Natural killer cell (primary cell): ENCODE measurements at places on chromosomes 7 and 10. TPM values are rescaled to one million over a fixed set of nuclear protein-coding genes. Genes with fewer than 3 reads are reported as not detected.

- DNase-seq, result no peak
These were observed 84.6 kb downstream of the VPS50 start for GRCh38 chr7:93316730-93317129.

DNA sequence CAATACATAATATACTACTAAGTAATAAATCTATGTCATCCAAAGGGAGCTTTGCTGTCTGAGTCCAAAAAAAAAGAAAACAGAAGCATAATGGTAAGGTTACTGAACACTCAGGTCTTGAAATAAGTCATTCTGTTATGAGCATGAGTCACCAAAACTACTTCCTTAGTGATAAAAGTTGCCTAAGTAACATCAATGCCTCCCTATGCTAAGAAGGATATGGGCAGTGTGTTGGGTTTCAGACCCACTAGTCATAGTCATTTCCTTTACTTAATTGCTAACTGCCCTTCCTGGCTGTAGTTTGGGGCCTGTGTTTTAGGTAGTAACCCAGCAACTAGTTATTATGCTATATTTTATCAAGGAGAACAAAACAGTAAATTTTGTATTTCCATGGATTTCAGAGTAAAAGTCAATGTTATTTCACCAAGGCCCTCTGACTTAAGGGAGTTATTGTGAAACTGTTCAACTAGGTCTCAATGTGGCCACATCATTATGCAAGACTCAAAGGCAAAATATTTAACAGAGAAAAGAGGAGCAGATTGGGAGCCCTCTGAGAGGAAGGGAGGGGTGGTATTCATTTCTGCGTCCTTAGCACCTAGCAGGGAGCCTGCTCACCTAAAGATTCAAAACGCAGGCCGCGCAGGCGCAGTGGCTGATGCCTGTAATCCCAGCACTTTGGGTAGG is 11.7 kb upstream of the VIM start:
- no peak for DNase-seq

DNA sequence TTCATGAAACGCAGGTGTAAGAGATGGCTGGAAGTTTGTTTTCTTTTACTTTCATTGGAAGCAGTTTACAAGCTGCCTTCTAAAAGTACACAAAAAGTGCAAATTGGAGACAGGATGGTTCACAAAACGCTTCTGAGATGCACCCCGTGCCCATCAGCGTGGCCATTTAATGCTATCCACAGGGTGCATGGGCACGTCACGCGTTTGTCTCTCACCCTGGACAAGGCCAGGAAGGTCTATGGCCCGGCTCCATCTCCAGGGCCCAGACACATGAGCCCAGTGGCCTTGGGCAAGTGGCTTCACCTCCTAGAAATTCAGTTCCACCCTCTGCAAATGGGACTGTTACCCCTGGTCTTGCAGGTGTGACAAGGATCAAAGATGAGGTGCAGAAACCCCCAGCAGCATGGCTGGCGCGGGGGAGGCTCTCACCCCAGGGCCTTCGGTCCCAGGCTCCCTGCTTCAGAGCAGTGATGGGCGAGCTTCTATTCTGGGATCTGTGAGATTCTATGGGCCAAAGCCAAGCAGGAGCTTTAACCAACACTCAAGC is 60.8 kb upstream of the EBF3 start:
- DNase-seq, result no peak

DNA sequence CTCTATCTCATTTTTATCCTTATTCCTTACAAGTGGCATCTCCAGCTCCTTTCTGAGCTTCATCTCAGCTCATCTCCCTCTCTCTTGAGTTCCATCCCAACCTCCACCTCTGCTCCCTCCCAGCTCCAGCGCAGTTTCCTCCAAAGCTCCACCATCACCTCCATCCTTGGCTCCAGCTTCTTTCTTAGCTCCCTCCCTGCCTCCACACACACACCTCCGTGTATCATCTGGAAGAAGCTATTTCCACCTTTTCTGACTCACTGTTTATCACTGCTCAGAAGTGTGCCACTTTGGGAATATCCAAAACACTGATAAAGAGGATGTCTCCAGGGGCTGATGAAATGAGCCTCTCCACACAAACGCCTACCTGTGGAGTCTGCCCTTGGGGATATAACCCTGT is 481.4 kb downstream of the PTPRN2 start:
- no peak for DNase-seq

DNA sequence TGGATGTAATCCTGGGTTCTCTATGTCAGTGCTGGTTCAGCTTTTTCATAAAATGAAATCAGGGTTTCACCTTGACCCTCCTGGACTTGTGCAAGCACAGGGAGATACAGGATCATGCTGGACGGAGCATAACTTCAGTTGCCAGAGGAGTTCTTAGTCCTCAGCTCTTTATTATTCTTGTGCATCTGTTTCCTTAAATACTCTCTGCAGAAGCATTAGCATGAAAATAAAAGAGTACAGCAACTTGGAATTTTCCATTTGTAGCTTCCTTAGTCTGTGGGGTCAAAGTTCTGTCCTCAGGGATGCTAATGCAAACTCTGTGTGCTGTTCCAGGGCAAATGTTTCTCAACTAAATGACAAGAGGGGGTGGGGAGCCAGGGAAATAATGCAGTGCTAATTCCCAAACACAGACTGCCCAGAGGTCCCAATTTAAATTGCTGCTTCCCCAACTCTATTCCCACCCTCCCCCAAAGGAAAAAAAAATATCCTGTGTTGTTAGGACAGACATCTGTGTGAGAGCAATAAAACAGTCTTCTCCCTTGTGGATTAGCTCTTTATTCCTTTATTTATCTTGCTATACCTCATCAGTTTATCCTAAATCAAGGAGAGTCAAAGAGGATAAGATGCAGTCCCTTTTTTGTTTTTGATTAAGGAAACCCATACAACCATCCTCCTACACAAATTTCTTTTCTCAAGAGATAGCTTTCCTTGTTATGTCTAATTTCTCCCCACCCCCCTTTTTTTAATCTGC is 905.0 kb downstream of the LRMDA start:
- DNase-seq, result no peak

DNA sequence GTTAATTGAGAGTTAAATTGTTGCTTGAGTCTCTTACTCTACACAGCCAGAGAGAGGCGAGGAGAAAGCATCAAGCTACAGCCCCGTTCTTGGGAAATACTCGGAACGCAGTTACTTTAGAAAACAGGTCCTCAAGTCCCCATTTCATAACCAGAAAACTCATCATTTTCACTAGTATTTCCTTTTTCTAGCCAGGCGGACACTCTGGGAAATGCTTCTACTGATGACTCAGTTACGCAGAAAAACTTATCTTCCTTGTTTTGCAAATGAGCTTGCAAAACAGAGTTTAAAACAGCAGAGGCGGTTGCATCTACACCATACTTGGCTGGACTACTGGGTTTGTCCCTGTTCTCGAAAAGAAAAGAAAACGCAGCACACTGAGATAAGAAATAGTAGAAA is 111.4 kb upstream of the FGFR2 start:
- no peak for DNase-seq

DNA sequence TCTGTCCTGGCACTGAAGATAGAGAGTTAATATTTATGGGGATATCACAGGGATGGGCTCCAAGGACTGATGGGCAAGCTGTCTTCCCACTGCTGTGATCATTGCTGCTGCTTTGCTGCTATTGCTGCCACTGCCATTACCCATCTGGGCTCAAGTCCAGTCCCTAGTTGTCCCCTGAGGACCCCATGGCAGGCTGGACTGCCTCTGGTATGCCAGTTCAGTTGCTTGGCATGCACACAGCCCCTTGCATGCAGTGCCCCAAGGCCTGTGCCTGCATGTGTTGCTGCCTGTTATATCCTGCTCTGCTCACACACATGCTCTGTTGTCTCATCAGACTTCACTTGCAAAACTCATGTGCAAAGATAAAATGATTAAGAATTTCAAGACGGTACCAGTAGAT is 109.5 kb downstream of the ADRA2A start:
- no peak for DNase-seq

DNA sequence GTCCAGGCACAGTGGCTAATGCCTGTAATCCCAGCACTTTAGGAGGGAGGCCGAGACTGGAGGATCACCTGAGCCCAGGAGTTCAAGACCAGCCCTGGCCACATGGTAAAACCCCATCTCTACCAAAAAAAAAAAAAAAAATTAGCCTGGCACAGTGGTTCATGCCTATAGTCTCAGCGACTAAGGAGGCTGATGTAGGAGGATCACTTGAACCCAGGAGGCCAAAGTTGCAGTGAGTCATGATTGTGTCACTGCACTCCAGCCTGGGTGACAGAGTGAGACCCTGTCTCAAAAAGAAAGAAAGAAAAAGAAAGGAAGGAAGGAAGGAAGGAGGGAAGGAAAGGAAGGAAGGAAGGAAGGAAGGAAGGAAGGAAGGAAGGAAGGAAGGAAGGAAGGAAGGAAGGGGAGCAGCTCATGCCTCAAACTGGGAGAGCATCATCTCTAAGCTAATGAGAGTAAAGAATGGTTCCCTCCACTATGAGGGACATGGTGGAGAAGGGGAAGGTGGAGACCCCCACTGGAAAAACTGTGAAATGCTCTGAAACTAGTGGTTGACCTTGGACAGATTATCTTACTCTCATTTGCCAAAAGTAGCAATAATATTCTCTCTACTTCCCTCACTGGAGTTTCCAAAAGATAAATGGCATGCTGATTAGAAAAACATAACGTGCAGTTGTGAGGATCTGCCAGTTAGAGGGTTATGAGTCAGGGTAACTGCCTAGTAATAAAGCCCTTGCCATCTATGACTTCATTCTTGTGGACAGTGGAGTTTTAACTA is 16.8 kb downstream of the GIMAP5 start:
- no peak for DNase-seq

Gene LGI1
- not detected for total RNA-seq

DNA sequence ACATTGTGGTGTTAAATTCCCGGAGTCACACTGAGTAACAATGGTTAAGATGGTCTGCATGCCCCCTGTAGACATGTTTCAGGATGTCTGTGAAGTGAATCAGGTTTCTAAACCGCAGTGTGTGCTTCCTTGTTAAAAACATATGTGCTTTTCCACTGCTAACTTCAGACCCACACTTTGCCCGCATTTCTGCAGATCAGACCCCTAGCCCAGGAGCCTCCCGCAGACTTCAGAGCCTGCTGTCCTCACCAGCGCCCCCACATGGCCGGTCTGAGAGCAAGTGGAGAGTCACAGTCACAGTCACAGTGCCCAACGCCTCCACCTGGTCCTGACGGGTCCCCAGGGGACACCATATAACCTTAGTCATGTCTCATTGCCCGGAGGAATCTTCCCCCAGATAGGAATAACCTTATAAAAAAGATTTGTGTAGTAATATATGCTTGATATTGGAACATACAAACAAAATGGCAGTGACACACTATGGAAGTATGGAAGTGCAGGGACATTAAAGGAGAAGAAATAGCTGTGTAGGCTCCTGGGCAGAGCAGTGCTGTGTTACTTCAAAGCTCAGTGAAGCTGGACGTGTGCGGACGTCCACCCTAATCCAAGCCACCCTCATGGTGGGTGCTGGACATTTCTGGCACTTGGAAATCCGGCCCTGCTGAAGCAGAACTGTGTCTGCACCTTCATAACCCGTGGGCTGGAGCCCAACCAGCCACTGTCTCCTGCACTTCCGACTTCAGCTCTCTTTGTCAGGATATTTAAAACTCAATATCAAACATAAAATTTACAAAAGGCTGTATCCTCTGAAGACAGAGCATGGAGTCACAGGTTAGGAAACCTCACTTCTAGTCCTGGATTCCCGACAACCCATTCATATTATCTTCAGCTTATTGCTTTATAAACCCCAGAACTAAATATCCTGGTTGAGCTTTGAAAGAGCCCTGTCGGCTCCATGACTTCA is 29.0 kb downstream of the GSTO2 start:
- no peak for DNase-seq

DNA sequence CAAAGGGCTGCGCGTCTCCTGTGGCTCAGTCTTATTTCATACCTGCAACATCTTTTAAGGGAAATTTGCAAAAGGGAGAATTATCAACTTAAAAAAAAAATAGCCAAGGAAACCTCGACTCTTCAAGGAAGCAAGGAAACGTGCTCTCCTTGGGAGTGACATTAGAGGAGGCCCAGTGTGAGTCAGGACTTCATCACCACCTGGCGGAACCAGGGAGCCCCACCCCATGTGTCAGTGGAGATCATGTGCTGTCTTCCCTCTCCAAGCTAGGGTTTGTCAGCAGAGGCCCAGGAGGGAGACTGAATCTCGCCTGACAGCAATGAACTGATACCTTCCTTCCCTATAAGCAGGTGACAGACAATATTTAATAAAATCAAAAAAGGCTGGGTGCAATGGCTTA is 28.9 kb downstream of the POR start:
- no peak for DNase-seq

- no peak for DNase-seq
These were observed 13.7 kb upstream of the MAP3K8 start for GRCh38 chr10:30420266-30420665.

Gene HTR5A
- not detected for total RNA-seq

Gene TEX47
- not detected for total RNA-seq

Gene PALD1
- total RNA-seq, result not detected

DNA sequence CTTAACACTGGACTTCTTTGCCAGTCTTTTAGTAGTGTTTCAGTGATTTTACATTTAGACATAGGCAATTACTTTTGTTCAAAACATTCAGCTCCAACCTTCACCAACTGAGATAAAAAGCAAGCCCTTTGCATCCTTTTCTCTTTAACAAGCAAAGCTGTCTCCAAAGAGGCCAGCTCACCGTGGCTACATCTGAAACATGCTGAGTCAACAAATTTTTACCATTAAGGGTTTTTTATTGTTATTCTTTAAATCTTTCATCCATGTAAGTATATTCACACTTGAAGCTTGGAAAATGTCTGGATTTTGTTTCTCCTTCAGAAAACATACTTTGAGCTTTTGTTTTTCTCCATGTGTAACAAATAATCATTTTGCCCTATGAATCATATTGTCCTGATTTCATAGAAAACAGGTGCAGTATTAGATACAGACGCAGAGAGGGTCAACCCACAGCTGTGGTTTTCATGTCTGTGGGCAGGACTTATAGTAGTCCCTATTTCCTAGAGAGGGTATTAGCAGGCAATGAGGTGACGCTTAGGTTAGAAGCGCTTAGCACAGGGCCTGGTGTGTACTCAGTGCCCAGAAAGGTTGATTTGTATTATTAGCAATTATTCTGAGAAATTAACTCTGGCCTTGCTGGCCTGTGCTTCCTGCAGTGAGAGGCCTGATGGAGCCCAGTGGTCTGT is 99.5 kb downstream of the MKI67 start:
- no peak for DNase-seq

DNA sequence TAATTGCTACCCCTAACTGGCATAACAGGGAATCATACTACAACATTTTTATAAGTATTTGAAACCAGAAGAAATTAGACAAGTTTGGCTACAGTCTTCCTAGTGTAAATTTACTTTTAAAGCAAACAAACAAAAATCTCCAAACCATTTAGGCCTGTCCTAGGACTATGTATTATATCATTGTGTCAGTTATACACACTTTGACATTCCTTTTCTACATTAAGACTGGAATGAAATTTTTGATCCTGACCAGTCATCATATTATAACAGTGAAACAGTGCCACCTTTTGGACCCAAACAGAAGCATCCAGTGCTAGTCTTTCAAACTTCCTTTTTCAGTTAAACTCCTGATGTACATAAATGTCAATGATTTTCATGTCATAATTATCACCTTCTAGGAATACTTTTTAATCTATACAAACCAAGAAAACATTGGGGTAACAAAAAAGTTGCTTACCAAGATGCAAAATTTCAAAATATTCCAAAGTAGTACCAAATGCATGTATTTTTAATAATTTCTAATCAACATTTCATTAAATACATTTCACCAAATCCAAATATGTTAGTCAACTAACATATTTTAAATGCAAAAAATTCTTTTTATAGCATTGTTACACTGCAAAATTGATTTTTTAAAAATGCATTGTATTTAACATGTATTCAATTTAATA is 75.7 kb downstream of the IMMP2L start:
- DNase-seq, result no peak
